ENCODE measurements at places on chromosomes 5 and 9. TPM values are rescaled to one million over a fixed set of nuclear protein-coding genes. Genes with fewer than 3 reads are reported as not detected.

DNA sequence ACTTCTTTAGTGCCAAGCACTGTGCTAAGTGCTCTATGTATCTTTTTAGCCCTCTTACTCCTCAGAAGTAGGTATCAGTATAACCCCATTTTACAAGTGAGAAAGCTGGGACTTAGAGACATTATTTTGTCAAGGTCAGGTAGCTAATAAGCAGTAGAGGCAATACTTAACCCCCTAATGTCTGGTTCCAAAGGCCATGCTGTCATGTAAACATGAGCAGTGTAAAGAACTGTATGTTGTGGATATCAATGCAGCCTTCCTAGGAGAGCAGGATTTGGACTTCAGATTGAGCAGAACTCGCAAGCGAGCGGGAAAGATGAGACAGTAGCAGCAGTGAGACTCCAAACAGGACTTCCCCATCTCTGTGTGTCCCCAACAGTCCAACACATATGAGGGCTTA is 3.6 kb upstream of the SHROOM1 start:
- H3K27me3 ChIP-seq = peaks cover 51% of the 10 kb centered on the region
- no peaks in the 10 kb centered on the region for H3K4me1 ChIP-seq
- no peak overlapping the region for H3K27ac ChIP-seq
- H3K4me3 ChIP-seq = no peak overlapping the region
- no peak for DNase-seq

DNA sequence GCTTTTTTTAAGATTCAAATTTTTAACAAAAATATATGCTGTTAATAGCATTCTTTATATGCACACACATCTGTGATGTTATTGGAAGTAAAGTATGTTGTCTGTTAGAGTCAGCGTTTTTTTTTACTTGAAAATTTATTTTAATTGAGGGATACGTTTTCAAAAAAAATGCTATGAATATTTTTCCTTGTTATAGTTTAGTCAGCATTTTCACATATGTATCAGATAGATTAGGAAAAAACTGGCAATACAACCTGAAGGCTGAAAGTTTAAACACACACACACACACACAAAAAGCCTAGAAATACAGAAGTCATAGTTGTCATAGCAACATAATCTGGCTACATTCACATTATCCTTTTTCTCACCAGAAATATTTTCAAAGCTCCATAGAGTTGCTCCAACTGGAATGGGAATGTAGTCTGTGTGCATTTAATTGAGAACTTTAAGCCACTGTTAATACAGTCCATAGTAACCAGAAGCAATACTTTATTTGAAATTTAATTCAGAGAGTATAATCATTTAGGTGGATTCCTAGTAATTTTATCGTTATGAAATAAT is 116.6 kb downstream of the CDH12 start:
- H3K27ac ChIP-seq = no peak overlapping the region
- DNase-seq = no peak
- H3K4me1 ChIP-seq = no peaks in the 10 kb centered on the region
- no peaks in the 10 kb centered on the region for H3K36me3 ChIP-seq
- no peak overlapping the region for H3K4me3 ChIP-seq

DNA sequence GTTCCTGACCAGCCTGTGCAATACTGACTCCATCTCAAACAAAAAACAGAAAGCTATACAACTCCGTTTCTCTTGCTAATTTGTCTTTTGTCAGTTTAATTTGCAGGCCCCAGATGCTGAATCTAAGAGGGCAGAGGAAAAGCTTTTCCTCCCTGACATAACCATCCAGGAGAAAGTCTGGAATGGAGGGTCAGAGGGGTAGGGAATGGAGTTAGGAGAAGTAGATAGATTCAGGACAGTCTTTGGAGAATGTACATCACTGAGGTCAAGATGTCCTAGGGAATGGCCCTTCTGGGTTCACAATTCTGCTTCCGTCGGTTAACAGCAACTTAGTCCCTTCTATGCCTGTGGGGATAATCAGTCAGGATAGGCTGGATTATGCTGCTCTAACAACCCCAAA is 6.6 kb upstream of the SQSTM1 start:
- H3K4me1 ChIP-seq = peaks cover 8% of the 10 kb centered on the region
- DNase-seq = no peak
- H3K27ac ChIP-seq = no peak overlapping the region

DNA sequence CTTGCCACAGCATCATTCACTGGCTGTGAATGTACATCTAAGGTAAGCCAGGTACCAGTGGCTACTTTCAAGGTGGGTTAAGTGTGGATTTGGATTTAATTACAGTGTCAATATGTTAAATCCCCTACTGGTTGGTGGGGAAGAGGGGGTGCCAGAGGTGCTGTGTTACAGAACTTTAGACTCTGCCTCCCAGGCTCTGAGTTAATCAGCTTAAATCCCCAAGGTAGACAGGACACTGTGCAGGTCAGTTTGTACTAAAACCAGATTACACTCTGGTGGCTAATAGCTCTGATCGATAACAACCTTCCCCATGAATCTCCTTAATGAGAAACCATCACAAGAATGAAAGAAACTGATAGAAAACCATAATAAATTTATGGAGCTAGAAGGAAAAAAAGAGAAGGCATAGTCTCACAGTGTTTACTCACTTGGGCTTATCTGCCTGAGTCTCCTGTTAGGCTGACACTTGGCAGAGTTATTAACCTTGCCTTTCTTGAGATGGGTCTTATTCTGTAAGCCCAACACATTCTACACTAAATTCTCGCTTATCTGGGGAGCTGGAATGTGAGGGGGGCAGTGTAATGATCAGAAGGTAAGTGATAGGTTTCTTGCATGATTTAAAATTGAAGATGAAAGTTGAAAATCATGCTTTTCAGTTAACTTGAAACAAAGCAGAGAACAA is 106.8 kb downstream of the LMNB1 start:
- no peak overlapping the region for H3K4me3 ChIP-seq
- H3K4me1 ChIP-seq = no peaks in the 10 kb centered on the region
- H3K27me3 ChIP-seq = no peaks in the 10 kb centered on the region
- no peaks in the 10 kb centered on the region for H3K36me3 ChIP-seq
- DNase-seq = no peak
- no peak overlapping the region for H3K27ac ChIP-seq

DNA sequence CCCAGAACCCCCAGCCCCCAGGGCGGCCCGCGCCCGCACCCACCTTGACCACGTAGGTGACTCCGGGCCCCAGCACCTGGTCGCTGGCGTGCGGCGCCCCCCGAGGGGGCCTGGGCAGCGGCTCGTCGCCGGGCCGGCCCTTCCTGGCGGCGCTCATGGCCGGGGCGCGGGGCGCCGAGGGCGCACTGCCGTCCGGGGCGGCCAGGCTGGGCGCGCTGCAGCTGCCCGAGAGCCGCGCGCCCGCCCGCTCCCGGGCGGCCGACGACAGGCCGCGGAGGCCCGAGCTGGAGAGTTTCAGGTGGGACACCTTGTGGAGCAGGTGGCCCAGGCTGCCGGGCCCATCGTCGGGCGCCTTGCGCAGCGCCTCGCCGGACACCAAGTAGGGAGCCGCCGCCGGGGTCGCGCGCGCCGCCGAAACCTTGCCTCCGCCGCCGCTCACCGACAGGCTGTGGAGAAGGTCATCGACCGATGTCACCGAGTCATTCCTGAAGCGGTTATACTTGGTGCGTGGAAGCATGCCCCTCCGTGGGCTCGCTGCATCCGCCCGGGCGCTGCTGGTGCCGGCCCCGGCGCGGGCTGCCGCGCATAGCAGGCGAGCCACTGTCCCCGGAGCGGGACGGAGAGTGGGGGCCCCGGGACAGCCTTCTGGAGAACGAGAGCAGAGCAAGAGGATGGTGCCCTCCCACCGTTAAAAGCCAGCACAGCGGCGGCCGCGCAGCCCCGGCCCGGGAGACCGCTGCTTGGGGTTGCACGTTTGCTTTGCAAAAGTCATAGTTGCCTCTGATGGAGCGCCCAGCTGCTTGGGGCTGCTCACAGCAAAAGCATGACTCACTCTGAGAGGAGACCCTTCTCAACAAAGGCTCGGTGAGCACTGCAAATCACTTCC is at the start of gene SHC3:
SHC3 (minus strand) TSS at position 875 of the 886 bp plus-strand sequence; CDS start at position 517, 358 bp downstream.
- peaks cover 67% of the 10 kb centered on the region for H3K27me3 ChIP-seq
- DNase-seq = peak; percentile 62
- H3K36me3 ChIP-seq = no peaks in the 10 kb centered on the region
- peak within 1 kb of the TSS; percentile 62 for H3K4me3 ChIP-seq
- no peak within 1 kb of the TSS for H3K27ac ChIP-seq
- H3K4me1 ChIP-seq = peaks cover 29% of the 10 kb centered on the region

GRCh38 chr5:179805070-179805528 is 1.6 kb downstream of the MGAT4B start:
- no peak for DNase-seq
- no peaks in the 10 kb centered on the region for H3K36me3 ChIP-seq
- H3K4me3 ChIP-seq = peak overlapping the region; percentile 96
- H3K27ac ChIP-seq = no peak overlapping the region
- peaks cover 28% of the 10 kb centered on the region for H3K4me1 ChIP-seq

DNA sequence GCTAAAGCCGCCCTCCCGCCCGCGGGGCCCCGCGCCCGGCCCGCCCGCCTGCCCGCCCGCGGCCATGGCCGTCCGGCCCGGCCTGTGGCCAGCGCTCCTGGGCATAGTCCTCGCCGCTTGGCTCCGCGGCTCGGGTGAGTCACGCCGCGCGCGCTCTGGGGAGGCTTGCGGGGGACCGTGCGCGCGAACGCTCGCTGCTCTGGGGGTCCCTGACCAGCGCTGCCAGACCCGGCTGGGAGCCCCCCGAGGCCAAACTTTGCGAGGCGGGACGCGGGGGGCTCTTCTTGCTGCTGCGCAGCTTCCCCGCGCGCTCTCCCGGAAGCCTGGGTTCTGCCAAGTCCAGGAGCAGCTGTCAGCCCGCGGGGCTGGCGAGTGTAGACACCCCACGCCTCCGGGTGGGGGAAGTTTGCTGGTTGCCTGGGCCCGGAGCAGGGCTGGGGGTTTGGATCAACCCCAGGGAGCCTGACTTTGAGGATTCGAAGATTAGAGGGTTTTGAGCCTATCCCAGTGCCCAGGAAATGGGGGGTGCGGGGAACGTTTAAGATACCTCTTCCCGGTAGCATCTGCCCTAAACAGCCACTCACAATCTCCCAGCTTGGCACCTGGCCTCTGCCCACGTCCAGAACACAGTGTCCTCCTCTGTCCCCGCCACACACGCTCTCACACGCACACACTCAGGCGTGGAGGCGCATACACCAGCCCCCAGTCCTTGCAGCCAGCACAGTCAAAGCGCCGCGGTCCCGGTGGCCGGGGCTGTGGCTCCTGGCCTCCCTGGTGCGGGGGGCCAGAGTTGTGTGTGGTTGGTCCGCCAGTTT is 535 bp downstream of the UNC5A start:
- no peak for DNase-seq
- H3K36me3 ChIP-seq = no peaks in the 10 kb centered on the region
- H3K4me1 ChIP-seq = peaks cover 33% of the 10 kb centered on the region

- H3K4me3 ChIP-seq = peak overlapping the region; percentile 66
- H3K4me1 ChIP-seq = peaks cover 11% of the 10 kb centered on the region
- peak; percentile 18 for DNase-seq
- no peaks in the 10 kb centered on the region for H3K36me3 ChIP-seq
Observed at GRCh38 chr5:108727236-108727650, 20.5 kb upstream of the FER start.

- H3K36me3 ChIP-seq = no peaks in the 10 kb centered on the region
- H3K4me1 ChIP-seq = peaks cover 55% of the 10 kb centered on the region
- peak within 1 kb of the TSS; percentile 64 for H3K4me3 ChIP-seq
- DNase-seq = peak; percentile 88
- H3K27ac ChIP-seq = no peak within 1 kb of the TSS
- peaks cover 100% of the 10 kb centered on the region for H3K27me3 ChIP-seq
Observed at GRCh38 chr5:3595006-3595961, at the start of gene IRX1. TSS of gene IRX1 (plus strand) at chr5:3595832. CDS start at chr5:3596106, 274 bp downstream.

GRCh38 chr9:132789719-132790118 is 88.4 kb downstream of the AK8 start:
- no peaks in the 10 kb centered on the region for H3K36me3 ChIP-seq
- peaks cover 65% of the 10 kb centered on the region for H3K27me3 ChIP-seq
- DNase-seq = no peak
- no peak overlapping the region for H3K27ac ChIP-seq

The RLN1 gene
- 1.5 TPM for total RNA-seq

The NSUN2 gene
- total RNA-seq = 54.0 TPM

The PCDHA5 gene
- 2.4 TPM for total RNA-seq

The NUTM2G gene
- not detected for total RNA-seq

All from neural progenitor cell (in vitro differentiated cells).